ENCODE measurements at places on chromosomes 5 and 9.

- no peak for DNase-seq
Observed at GRCh38 chr9:4796988-4797853, 4.5 kb downstream of the RCL1 start.

GRCh38 chr5:178155065-178155464 lies 1.4 kb upstream of the NHP2 start:
- no peak for DNase-seq

DNA sequence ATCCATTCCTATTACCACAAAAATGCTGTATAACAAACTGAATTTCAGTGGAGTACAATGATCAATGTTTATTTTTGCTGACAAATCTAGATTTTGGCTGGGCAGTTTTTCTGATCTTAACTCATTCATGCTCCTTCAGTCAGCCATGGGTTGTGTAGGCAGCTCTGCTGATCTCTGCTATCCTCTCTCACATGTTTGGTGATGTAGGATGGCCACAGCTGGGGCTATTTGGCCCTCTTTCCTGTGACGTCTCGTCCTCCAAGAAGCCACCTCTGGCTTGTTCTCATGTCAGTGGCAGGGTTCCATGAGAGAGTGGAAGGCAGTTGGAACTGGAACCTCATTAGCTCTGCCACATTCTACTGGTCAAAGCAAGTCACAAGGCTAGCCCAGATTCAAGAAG lies 8.9 kb downstream of the NLN start:
- no peak for DNase-seq

- DNase-seq, result no peak
Observed at GRCh38 chr9:120937127-120937526, 10.5 kb upstream of the TRAF1 start.

GRCh38 chr5:16552666-16553343 lies 64.0 kb downstream of the RETREG1 start:
- no peak for DNase-seq

GRCh38 chr9:128731691-128732090 lies 7.8 kb upstream of the ZDHHC12 start:
- DNase-seq, result no peak

DNA sequence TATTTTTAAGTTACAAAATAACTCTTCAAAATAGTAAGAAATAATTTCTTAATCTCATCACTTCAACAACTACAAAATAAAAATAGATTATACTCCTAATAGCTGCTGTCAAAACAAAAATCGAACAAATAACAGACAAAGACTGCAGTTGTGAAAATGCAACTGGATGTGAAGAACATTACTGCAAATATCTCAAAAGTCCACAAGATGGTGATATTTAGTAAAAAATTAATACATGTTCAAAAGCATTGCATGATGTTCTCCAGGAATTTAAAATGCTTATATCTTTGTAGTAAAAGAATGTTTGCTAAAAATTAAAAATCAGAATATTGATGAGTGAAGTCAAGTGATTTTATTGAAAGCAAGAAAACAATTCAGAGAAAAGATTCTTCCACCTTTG lies 66.2 kb downstream of the MPDZ start:
- DNase-seq, result no peak

GRCh38 chr9:109728686-109729300 lies 51.2 kb upstream of the PALM2AKAP2 start:
- no peak for DNase-seq

GRCh38 chr5:50958852-50959457 lies 292.5 kb downstream of the PARP8 start:
- no peak for DNase-seq

GRCh38 chr5:178074266-178074952 lies 38.9 kb upstream of the N4BP3 start:
- DNase-seq, result no peak

DNA sequence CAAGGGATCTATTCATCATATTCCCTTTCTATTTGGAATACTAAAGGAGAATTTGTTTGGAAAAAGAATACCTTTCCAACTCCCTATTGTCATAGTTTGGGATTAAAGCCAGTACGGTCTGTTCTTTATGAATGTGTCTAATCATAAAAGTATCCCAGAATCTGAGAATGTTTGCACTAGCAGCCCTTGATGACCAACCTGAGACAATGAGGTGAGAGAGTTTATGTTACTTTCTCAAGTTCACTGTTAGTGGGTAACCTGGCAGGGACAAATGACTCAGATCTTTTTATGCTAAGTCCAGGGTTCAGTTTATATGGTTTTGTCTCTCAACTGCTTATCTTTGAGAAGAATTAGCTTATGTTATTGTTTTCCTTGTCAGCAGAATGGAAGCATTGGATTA lies 25.3 kb upstream of the TLR4 start:
- DNase-seq, result no peak

Data from stimulated activated CD8-positive, alpha-beta memory T cell treated with anti-CD3 and anti-CD28 coated beads, Interleukin-15, amount 100 ng/mL, for 4 hours (primary cell).